Stimulated activated CD8-positive, alpha-beta memory T cell treated with anti-CD3 and anti-CD28 coated beads, Interleukin-15, amount 100 ng/mL, for 48 hours (primary cell): ENCODE measurements at places on chromosomes 5 and 9.

GRCh38 chr5:73945505-73945904, 319.5 kb downstream of the ARHGEF28 start:
- no peak for DNase-seq

GRCh38 chr5:55593115-55593472, 58.3 kb upstream of the PLPP1 start:
- no peak for DNase-seq

DNA sequence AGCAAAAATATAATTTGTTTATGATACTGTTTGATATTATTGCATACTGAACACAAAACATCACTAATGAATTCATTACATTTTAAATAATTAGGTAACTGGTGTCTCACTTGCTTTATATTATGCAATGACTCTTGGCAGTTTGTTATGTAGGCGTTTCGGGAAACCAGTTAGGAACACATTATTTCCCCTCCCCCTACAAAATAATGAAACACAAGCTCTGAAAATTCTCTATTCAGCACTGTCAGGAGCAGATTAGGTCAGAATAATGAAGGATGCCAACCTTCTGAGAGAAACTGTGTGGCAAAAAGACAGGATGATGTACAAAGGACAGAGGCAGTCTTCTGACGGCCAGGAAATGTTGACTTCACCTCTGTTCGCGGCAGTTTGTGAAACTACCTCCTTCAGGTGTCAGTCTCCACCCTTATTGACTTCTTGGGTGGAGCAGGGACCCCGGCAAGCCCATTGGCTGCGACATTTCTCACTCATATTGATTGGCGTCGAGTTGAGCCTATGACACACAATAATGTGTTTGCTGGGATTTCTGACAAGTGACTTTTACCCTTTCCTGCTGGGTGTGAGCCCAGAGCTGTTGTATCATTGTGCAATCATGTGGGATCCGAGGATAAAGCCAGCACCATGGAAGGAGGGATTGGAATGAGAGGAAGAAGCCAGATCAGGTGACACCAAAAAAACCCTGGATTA, 33.9 kb downstream of the SH3PXD2B start:
- no peak for DNase-seq

- DNase-seq = no peak
Observed at GRCh38 chr5:8767746-8768145, 778.1 kb downstream of the SEMA5A start.

DNA sequence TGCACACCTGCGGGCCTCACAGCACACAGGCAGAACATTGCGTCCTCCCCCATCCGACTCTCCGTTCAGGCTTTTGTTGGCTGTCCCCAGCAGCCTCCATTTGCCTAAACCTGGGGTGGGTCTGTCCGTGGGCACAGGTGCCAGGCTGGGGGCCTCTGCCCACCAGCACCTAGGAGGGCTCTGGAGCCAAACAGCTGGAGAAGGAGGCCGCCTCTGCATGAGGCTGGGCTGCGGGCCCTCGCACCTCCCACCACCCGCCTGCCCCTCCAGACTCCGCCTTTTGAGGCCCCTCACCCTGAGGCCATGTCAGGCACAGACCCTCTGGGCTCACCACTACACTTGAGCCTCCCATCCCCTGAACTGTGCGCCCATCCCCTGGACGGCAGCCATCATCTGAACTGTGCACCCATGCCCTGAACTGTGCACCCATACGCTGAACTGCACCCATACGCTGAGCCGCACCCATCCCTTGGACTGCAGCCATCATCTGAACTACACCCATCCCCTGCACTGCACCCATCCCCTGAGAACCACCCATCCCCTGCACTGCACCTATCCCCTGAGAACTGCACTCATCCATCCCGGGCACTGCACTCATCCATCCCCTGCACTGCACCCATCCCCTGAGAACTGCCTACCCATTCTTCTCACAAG, 98.0 kb upstream of the OTULINL start:
- DNase-seq = no peak

DNA sequence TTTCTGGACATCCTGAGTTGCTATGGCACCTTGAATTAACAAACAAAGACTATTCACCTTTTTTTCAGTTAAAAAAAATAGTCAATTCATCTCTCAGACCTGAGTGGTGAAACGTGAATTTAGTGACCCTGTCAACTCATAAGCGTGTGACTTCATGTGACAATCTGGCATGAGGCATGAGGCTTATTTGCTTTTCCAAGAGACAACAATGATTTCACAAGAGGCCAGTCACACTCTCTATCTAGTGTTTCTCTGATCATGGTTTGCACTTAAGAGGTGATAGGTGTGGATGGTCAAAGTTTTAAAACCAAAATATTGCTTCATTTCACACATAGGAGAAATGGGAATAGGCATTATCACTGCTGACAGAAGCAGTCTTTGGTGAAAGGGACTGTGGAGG, 559.6 kb upstream of the ACO1 start:
- no peak for DNase-seq

- no peak for DNase-seq
Observed at GRCh38 chr5:18745042-18745987, 1111.1 kb downstream of the TAF11L14 start.

DNA sequence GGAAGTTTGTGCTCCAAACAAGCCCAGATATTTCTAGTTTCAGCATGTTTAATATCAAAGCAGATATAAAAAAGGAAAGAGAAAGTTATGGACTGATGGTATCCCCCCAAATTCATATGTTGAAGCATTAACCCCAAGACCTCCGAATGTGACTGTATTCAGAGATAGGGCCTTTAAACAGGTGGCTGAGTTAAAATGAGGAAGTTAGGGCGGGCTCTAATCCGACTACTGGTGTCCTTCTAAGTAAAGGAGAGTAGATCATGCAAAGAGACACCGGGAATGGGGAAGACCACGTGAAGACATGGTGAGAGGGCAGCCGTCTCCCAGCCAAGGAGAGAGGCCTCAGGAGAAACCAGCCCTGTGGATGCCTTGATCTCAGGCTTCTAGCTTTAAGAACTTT, 324.1 kb upstream of the KIF2A start:
- DNase-seq = no peak

DNA sequence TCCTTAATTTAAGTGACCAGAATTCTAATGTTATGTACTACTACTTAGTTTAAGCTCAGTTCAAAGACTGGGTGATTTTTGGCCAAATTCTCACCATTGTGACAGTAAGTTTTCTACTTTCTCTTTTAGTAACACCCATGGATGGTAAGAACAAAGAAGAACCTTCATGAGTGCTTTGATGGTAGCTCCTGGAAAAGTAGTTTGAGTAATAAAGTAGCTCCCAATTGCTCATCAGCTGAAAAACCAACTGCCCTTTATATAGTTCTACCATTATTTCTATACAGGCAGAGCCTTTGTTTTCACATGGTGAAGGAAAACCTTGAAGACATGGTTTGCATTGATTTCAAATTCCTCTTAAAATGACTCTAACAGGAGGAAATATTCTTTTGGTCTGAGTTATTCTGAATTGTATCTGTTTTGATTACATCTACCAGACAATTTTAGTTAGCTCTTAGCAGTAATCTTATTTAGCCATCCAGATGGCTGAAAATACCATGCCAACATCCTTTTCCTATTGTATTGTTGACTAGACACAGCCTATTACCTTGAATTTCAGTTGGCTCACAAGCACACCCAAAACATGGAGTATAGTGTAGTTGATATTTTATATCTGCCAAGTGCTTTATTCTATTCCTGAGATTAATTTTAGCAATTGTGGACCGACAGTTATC, 23.7 kb upstream of the STARD4 start:
- no peak for DNase-seq

DNA sequence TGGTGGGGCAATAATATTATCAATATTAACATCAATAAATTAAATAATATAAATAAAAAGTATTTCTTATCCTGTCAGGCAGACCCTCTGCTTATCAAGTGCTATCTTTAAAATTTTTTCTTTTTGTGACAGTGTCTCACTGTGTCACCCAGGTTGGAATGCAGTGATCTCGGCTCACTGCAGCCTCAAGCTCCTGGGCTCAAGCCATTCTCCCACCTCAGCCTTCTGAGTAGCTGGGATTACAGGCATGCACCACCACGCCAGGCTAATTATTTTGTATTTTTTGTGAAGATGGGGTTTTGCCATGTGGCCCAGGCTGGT, 53.2 kb downstream of the NDST1 start:
- no peak for DNase-seq

GRCh38 chr5:39283231-39283818, 64.0 kb upstream of the FYB1 start:
- DNase-seq = no peak

DNA sequence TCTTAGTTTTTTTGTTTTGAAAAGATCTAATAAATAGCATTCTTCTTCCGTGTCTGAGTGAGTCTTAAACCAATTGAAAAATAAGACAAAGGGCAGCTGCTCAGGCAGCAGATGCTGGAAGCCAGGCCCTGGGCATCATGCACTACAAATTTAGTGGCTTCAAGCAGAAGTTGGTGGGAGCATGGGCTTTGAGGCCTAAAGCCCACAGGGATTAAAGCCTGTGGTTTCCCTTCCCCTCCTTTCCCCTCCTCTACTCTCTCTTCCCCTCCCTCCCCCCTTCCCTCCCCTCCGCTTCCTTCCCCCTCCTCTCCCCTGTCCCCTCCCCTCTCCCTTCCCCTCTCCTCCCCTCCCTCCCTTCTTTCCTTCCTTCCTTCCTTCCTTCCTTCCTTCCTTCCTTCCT, 20.1 kb upstream of the KIF4B start:
- no peak for DNase-seq

- no peak for DNase-seq
Observed at GRCh38 chr5:17203329-17204132, 13.9 kb upstream of the BASP1 start.

GRCh38 chr9:110807956-110808598, 139.5 kb downstream of the MUSK start:
- no peak for DNase-seq

DNA sequence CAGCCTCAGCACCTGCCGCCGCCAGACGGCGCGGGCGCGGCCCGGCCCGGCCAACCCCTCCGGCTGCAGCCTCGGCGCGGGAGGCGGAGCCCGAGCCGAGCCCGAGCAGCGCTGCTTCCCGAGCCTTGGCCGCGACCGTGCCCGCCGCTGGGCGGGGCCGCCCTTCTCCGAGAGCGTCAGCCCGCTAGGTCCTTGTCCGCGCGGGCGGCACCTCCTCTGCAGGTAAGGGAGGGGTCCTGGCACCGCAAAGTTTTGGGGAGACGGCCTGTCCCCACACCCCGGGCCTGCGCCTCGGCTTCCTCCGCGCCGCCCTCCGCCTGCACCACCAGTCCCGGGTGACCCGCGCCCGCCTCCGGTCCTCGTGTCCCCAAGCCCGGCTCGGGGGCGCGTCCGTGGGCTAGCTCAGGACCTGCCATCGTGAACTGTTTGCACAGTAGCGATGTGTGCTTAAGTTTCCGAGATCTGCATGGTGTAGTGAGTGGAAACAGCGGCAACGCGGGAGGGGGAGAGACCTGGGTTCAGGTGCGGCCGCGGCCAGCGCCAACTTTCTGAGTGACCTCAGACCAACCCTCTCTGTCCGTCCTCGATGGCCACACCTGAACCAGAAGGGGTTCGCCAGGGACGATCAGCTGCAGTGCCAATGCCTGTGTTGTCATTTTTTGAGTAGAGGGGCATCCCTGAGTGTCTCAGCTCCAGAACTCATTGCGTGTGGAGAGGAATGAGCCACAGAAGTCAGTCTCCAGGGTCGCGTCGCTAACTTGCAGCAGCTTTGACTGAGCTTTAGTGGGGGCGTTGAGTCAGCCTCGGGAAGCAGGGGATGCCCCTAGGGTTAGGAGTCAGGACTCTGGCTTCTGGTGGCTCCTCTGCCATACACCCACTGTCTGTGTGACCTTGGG, at the start of gene FRMPD1:
FRMPD1 (plus strand) TSS at position 82 of the 896 bp plus-strand sequence. CDS start 41,688 bp downstream, outside the sequence.
- peak; percentile 46 for DNase-seq

DNA sequence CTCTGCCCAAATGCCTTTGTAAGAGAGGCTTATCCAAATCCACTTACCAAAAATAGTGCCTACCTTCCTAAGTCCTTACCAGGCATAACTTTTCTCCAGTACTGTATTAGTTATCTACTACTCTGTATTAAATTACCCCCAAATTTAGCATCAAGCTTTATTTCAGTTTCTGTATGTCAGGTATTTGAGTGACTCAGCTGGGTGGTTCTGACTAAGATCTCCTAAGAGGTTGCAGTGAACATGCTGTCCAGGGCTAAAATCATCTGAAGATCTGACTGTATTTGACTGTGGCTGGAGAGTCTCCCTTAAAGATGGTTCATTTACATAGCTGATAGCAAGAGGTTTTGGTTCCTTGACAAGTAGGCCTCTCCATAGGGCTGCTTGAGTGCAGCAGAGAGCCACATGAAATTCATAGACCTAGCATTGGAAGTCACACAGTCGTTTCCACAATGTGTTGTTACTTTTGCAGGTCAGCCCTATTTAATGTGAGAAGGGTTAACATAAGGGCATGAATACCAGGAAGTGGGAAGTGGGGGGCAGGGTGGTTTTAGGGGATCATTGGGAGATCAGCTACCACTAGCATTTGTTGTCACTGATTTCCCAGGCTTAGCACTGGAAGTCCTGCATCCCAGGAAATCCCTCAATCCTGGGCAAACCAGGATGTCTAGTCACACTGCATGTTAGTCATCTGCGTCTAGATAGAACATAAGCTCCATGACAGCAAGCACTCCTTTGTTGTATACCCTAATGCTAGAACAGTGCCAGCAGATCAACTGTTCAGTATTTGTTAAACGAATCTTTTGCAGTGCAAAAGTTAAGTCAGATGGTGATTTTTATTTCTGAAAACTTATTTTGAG, 2.0 kb upstream of the ZNF622 start:
- no peak for DNase-seq

DNA sequence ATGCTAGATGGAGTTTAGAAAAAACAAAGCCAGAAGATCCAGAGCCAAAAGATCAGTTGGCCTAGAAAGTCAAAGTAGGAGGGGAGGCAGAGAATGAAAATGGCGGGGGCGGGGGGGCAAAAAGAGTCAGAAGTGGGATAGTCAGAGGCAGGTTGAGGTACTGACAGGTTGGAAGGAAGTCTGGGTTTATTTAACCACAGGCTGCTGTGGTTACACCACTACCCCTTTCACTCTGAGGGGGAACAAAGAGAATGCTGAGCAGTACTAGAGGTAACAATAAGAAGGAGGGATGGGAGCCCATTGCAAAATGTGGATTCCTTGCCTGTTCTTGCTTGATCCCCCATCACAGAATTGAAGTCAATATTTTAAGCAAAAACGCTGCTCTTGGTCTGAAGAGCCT, 111.8 kb downstream of the CAVIN4 start:
- DNase-seq = no peak

- DNase-seq = peak; percentile 12
Observed at GRCh38 chr5:178074266-178074952, 38.9 kb upstream of the N4BP3 start.

DNA sequence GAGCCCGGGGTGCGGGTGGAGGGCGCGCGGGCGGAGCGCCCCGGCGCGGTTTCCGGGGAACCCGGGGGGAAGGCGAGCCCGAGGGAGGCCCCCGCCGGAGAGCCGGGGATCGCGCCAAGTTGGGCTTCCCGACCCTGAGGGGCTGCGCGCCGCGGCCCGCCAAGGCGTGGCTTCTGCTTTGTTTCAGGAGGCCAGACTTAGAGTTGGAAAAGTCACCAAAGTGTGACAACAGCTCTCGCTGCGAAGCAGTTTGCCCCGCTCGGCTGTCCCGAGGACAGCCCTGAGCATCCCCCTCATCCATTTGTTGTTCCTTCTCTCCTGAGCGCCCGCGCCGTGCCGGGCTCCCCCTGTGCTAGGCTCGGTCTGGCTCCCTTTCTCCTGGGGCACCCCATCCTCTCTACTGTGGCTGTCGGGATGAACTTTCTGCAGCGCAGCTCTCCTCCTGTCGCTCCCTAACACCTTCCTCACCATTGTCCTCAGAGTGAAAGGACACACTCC, 410 bp downstream of the GLIPR2 start:
- DNase-seq = no peak
